ENCODE measurements at places on chromosomes 5 and 9. TPM values are rescaled to one million over a fixed set of nuclear protein-coding genes. Genes with fewer than 3 reads are reported as not detected.

GMCL2 gene
- under 0.01 TPM for total RNA-seq

GAPT gene
- total RNA-seq = not detected

CNTFR gene
- total RNA-seq = 0.26 TPM

- H3K27ac ChIP-seq = no peak overlapping the region
- no peak overlapping the region for H3K4me3 ChIP-seq
- DNase-seq = no peak
- no peaks in the 10 kb centered on the region for H3K36me3 ChIP-seq
- no peaks in the 10 kb centered on the region for H3K4me1 ChIP-seq
These were observed 55.8 kb upstream of the ARRDC3 start for GRCh38 chr5:91438871-91439270.

BRINP1 gene
- 0.33 TPM for total RNA-seq

GRCh38 chr5:142931896-142932686 lies 161.9 kb downstream of the ARHGAP26 start:
- H3K27ac ChIP-seq = no peak overlapping the region
- no peak overlapping the region for H3K4me3 ChIP-seq
- no peaks in the 10 kb centered on the region for H3K4me1 ChIP-seq
- H3K36me3 ChIP-seq = no peaks in the 10 kb centered on the region
- no peak for DNase-seq
- no peaks in the 10 kb centered on the region for H3K27me3 ChIP-seq

GRCh38 chr9:132978112-132978450 lies 413 bp upstream of the GFI1B start:
- H3K4me1 ChIP-seq = no peaks in the 10 kb centered on the region
- H3K27me3 ChIP-seq = peaks cover 20% of the 10 kb centered on the region
- no peak overlapping the region for H3K27ac ChIP-seq
- H3K4me3 ChIP-seq = no peak overlapping the region

DNA sequence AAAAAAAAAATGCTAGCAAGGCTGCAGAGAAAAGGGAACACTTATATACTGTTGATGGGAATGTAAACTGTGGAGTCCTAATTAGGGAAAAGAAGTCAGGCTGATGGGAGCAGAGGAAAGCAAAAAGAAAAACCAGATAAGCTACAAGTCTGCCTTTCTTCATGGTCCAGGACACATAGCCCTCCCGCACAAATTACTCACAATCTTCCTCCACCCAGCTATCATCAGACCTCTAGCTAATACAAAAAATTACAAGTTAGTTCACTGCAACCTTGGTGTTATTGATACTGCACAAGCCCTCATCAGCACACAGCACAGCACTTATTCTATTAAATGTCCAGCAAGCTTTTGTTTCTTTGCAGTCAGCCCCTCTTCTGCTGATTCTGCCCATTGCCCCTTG lies 186.0 kb upstream of the ADRA1B start:
- no peaks in the 10 kb centered on the region for H3K27me3 ChIP-seq
- no peak for DNase-seq
- no peak overlapping the region for H3K4me3 ChIP-seq
- no peaks in the 10 kb centered on the region for H3K36me3 ChIP-seq
- no peak overlapping the region for H3K27ac ChIP-seq

DNA sequence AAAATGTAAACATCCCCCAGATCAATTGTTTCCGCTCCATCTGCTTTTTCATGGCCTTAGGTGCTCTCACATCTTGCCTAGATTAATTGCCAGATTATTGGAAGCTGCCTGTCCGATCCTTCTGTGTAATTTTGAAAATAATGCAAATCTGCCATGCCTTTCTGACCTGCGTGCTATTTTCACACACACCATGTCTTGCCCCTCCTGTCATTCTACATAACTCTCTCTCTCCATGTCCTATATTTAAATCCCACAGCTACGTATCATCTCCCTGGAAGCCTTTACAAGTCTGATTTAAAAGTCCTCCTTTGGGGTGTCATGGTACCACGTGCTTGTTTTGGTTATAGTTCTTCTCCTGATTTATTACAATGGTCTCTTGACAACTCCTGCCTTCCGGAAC lies 247.6 kb upstream of the ELAVL2 start:
- H3K4me1 ChIP-seq = no peaks in the 10 kb centered on the region
- no peaks in the 10 kb centered on the region for H3K27me3 ChIP-seq
- DNase-seq = no peak

DNA sequence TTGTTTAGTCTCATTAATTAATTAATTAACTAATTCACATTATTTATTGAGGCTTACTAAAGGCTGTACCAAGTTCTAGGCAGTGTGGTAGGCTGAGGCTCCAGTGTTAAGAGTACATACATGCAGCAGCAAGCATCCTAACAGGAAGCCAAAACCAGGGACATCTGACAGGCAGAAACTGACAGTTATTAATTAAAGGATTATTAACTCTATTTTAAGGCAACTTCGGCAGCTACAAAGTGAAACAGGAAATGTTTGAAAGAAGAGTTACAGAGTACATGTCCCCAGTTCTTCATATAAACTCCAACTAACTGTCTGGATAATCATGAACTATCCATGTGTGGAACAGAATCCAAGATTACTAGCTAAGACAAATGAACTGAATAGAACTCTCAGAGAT lies 39.3 kb upstream of the GABRB2 start:
- H3K4me1 ChIP-seq = no peaks in the 10 kb centered on the region
- no peak overlapping the region for H3K27ac ChIP-seq
- H3K27me3 ChIP-seq = no peaks in the 10 kb centered on the region
- H3K4me3 ChIP-seq = no peak overlapping the region
- no peak for DNase-seq

GRCh38 chr5:97165726-97166125 lies 17.3 kb downstream of the RIOK2 start:
- DNase-seq = no peak
- peaks cover 2% of the 10 kb centered on the region for H3K36me3 ChIP-seq
- no peak overlapping the region for H3K4me3 ChIP-seq
- no peaks in the 10 kb centered on the region for H3K27me3 ChIP-seq
- H3K4me1 ChIP-seq = no peaks in the 10 kb centered on the region
- H3K27ac ChIP-seq = no peak overlapping the region

GRCh38 chr5:142694092-142694856 lies 8.4 kb upstream of the FGF1 start:
- H3K27me3 ChIP-seq = no peaks in the 10 kb centered on the region
- H3K4me3 ChIP-seq = no peak overlapping the region
- H3K36me3 ChIP-seq = no peaks in the 10 kb centered on the region
- H3K27ac ChIP-seq = no peak overlapping the region
- peaks cover 13% of the 10 kb centered on the region for H3K4me1 ChIP-seq

STKLD1 gene
- total RNA-seq = 0.99 TPM

SLC34A1 gene
- not detected for total RNA-seq

DNA sequence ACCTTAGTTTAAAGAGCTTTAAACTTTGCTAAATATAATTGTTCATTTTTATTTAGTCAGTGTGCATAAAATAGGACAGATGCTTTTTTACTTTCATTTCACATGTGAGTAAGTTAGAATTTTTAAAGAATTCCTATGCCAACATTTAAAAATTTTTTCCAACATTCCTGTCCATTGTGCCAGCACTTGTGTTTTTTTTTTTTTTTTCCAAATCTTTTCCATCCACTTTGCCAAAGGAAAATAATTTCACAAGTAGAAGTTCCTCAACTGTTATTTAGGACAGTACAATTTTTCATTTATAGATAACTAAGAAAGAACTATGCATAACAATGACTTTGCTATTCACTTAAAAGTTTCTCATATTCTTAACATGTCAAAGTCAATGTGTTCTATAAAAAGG lies 189.5 kb downstream of the ADAMTS6 start:
- H3K27ac ChIP-seq = no peak overlapping the region
- H3K4me3 ChIP-seq = no peak overlapping the region
- H3K4me1 ChIP-seq = no peaks in the 10 kb centered on the region

GRCh38 chr9:137494550-137495351 lies 35.6 kb upstream of the NSMF start:
- H3K36me3 ChIP-seq = no peaks in the 10 kb centered on the region
- no peak overlapping the region for H3K4me3 ChIP-seq

GRCh38 chr9:17757816-17758215 lies 178.9 kb downstream of the SH3GL2 start:
- H3K4me3 ChIP-seq = no peak overlapping the region
- peak; percentile 11 for DNase-seq

- H3K27ac ChIP-seq = no peak overlapping the region
- no peaks in the 10 kb centered on the region for H3K36me3 ChIP-seq
- H3K4me1 ChIP-seq = no peaks in the 10 kb centered on the region
- peaks cover 15% of the 10 kb centered on the region for H3K27me3 ChIP-seq
- no peak overlapping the region for H3K4me3 ChIP-seq
- DNase-seq = peak; percentile 30
These were observed 72.1 kb upstream of the ARAP3 start for GRCh38 chr5:141753971-141754713.

F2RL2 gene
- 13.1 TPM for total RNA-seq

Measured in fibroblast of lung (primary cell).